ENCODE measurements at places on chromosomes 7 and 10. TPM values are rescaled to one million over a fixed set of nuclear protein-coding genes. Genes with fewer than 3 reads are reported as not detected.

Gene ZNF438
- 3.9 TPM for total RNA-seq

Gene DLX6
- total RNA-seq: 0.62 TPM

Gene SEMA3C
- 289 TPM for total RNA-seq

Gene MKX
- total RNA-seq: 0.94 TPM

Gene NME8
- not detected for total RNA-seq

Gene SBDS
- 52.4 TPM for total RNA-seq

Gene KLHL7
- 93.7 TPM for total RNA-seq

Gene OGA
- 349 TPM for total RNA-seq

Gene SUN3
- not detected for total RNA-seq

Gene CACNA2D1
- 149 TPM for total RNA-seq

Gene DDC
- not detected for total RNA-seq

Gene C10orf62
- not detected for total RNA-seq

Gene GRID1
- 16.5 TPM for total RNA-seq

Gene VIPR2
- 0.47 TPM for total RNA-seq

Gene ITIH5
- 14.3 TPM for total RNA-seq

Gene ABCB4
- 0.47 TPM for total RNA-seq

Gene ZNF727
- 0.47 TPM for total RNA-seq

Gene RBM20
- total RNA-seq: 2.2 TPM

Gene UNC5B
- 3.9 TPM for total RNA-seq

Gene CHST12
- 1.9 TPM for total RNA-seq

Gene NEBL
- 61.1 TPM for total RNA-seq

All from occipital lobe (tissue), 3 donors.